ENCODE measurements at places on chromosomes 2 and 18. TPM values are rescaled to one million over a fixed set of nuclear protein-coding genes. Genes with fewer than 3 reads are reported as not detected.

Gene SERPINB11
- total RNA-seq = not detected

Gene GPD2
- 112 TPM for total RNA-seq

Gene DOK6
- total RNA-seq = 80.7 TPM

Gene FOXI3
- not detected for total RNA-seq

Gene CD8A
- 1.6 TPM for total RNA-seq

Gene EVA1A
- not detected for total RNA-seq

Gene FEV
- not detected for total RNA-seq

Gene TRIM43
- total RNA-seq = not detected

Gene GATA6
- total RNA-seq = 0.23 TPM

Gene HAAO
- total RNA-seq = 1.4 TPM

Gene UCN
- total RNA-seq = 0.92 TPM

Gene ADRA2B
- total RNA-seq = 0.46 TPM

Gene GPR35
- 0.46 TPM for total RNA-seq

Gene C2orf80
- 38.1 TPM for total RNA-seq

Gene GAL3ST2
- total RNA-seq = 0.69 TPM

Gene LCT
- not detected for total RNA-seq

Gene FAM228A
- total RNA-seq = 1.2 TPM

Gene POTEF
- 0.23 TPM for total RNA-seq

Gene OR6B2
- not detected for total RNA-seq

Gene SLC25A52
- 0.23 TPM for total RNA-seq

Gene B4GALT6
- 29.5 TPM for total RNA-seq

Gene SMCHD1
- total RNA-seq = 144 TPM

Gene PAIP2B
- 20.3 TPM for total RNA-seq

Gene COQ10B
- total RNA-seq = 40.1 TPM

Measured in diencephalon (tissue), 1 donor.